NCI-H2171 treated with DMSO at 0.1 percent for 48 hours (cell line): ENCODE measurements at places on chromosomes 2 and 18.

GRCh38 chr18:10690366-10690765 is 164.5 kb downstream of the NAPG start:
- peak; percentile 58 for DNase-seq

DNA sequence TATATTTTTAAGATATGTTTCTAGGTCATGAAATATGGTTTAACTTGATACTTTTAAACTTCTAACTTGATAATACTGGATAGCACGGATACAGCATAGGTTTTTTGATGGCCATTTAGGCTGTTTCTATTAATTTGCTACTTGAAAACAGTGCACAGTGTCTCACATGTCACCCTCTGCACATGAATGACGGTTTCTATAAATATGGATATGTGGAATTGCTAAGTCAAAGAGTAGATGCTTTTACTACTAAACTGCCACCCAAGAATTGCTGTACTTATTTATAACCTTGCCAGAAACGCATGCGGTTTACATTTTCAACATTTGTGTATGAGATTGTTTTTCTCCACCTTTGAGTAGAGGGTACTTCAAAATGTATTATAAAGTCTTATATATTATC is 174.6 kb upstream of the LYPD1 start:
- DNase-seq: no peak

- peak; percentile 74 for DNase-seq
Measured at GRCh38 chr2:6866275-6866671, 566 bp upstream of the CMPK2 start.

DNA sequence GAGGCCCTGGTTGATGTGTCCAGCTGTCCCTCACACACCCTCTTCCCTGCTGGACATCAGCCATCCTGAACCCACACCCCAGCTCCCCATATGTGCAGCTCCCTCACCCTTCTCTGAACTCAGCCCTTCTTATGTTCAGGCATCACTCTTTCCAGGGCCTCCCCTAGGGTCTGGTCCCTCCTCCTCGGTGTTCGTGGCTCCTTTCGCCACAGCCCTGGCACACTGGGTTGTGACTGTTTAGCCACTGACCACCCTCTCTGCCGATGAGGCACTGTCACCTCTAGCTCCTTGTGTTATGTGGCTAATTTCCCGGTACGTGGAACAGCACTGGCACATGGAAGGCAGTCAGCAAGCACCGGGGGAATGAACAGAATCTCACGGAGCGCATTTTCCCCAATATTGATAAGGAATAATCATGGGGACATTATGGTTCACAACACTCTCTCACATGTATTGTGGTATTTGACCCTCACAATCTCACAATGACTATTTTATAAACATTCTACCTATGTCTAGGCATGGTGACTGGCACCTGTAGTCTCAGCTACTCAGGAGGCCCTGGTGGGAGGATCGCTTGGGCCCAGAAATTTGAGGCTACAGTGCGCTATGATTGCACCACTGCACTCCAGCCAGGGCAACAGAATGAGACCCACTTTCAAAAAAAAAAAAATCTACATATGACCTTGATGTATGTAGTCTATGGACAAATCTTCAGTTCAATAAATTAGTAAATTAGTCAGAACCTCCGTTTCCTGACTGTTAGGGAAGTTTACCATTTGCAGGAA is 292.1 kb downstream of the MYT1L start:
- no peak for DNase-seq

DNA sequence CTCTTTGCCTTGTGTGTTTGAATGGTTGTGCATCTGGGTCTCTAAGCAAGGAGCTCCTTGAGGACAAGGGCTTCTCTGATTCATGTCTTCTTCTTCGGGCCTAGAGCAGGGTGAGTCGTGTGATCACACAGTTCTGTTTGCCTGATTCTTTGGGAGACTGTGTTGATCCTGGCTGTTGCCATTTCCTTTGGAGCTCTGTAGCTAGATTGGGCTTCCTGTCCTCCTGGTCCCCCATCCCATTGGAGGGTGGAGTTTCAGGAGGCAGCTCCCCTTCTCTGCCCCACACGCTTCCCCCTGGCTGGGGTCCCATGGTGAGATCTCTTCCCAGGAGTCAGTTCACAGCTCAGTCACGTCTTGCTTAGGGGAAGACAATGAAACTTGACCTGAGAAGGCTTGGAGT is 92.8 kb downstream of the TRIB2 start:
- DNase-seq: no peak

DNA sequence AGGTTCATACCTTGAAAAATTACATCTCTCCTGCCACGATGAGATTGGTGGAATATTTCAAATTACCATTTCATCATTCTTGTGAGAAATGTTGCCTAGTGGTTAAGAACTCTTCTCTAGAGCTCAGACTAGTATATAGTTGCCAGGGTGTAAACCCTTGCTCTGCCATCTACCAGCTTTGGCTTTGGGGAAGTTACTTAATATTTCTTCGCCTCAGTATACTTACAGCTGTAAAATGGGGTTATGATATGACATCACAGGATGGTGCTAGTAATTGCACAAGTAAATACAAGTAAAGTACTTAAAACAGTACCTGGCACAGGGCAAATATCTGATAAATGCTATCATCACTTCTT is 1.5 kb downstream of the SPOPL start:
- no peak for DNase-seq

- no peak for DNase-seq
Measured at GRCh38 chr18:370751-371608, 103.1 kb upstream of the THOC1 start.

GRCh38 chr2:205906419-205906818 is 179.6 kb downstream of the INO80D start:
- no peak for DNase-seq

- DNase-seq: no peak
Measured at GRCh38 chr2:217900780-217901360, 101.9 kb downstream of the TNS1 start.

- no peak for DNase-seq
Measured at GRCh38 chr2:219595256-219595655, 2.4 kb upstream of the STK11IP start.

DNA sequence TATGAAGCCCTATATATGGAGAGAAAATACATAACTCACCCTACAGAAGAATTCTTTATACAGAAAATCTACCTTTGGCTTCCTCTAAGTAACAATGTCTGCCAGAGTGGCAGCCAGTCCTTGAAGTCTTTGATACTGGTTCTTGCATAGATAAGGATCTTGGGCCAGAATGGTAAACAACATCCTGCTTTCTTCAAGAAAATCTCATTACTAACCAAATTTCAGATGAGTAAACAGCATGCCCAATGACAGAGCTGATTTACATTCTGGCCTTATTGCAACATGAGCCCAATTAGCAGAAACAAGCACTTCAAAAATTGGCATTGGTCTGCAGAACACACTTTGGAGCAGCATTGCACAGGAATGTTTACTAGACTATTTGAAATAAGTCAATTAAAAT is 336.5 kb upstream of the ST6GAL2 start:
- DNase-seq: no peak

DNA sequence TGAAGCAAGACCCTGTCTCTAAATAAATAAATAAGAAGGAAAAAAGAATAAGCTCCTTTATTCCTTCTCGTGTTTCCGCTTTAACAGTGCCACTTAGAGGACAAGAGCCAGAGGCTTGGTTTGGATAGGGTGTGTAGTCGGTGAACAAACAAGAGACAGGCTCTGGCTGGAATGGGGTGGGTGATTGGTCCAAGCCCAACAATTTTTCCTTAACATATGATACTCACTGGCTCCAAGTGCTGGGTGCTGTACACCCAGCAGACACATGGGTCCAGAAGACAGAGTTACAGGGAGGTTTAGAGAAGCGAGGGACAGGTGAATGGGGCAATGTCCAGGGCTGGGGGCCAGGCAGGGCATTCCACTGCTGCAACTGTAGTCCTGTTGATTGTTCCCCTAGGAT is 77.8 kb downstream of the NCAPH start:
- DNase-seq: no peak

GRCh38 chr2:16717477-16717876 is 51.8 kb upstream of the CYRIA start:
- DNase-seq: no peak

DNA sequence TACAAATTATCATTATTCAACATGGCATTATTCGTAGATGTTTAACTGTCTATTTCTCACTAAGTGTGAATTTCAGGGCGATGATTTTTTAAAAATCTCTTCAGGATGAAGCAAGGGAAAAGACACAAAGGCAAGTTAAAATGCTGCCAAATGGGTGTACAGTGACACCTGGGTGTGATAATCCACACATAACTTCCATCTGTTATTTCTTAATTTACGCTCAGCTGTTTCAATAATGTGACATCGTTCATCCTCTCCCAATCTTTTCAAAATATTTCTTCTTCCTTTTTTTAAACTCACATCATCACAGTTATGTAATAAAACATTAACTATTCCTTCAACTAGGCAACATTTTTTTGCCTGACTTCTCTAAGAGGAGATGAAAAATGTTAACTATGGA is 10.6 kb downstream of the PDE1A start:
- peak; percentile 40 for DNase-seq

DNA sequence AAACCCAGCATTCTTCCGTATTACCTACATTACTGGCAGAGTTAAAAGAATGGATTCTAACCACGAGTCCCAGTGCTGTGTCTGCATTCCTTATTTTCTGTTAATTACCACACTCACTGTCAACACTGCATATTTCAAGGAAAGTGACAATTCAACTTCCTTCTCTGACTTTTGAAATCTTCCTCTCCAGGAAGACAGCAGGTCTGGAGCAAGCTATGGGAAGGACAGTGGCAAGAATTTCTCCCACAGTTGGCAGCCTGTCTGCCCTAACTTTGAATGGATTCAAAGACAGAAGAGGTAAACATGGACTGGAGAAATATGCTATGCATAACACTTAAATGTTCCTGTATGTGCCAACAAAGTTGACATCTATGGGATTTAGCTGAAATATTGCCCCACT is 700.5 kb upstream of the CHAC2 start:
- DNase-seq: no peak

DNA sequence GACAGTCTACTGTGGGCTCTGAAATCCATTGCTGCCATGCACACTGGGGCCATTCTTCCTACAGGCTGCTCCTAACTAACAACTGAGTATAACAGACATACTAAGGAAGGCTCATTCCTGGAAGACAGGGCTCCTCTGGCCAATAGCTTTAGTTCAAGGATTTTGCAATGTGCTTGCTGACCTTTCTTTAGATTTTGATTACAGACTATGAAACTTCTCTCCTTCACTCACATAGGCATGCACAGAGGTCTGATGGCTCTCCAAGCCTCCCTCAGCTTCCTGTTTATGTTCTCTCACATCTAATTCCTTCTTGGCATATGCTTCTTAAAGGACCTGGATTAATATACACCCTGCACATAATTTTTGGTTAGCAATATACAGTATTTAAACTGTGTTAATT is 34.4 kb upstream of the ROCK1 start:
- no peak for DNase-seq

DNA sequence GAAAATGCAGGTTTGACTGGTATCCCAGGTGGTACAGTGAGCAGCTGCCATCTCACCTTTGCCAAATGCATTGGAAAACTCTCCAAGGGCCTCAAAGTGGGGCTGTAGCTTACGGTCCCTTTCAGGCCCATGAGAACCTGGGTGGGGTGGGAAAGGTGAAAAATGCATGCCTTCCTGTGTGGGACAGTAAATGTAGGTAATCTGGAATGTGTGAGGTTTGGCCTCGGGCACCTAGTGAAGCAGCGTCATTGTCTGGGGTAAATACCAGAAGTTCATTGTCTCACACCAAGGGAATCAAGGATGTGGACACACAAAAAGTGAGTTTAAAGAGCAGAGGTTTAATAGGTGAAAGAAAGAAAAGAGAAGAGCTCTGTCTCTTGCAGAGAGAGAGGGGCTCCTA is 36.6 kb downstream of the TIMM21 start:
- DNase-seq: no peak

- DNase-seq: no peak
Measured at GRCh38 chr2:60888853-60889252, 7.5 kb downstream of the REL start.

DNA sequence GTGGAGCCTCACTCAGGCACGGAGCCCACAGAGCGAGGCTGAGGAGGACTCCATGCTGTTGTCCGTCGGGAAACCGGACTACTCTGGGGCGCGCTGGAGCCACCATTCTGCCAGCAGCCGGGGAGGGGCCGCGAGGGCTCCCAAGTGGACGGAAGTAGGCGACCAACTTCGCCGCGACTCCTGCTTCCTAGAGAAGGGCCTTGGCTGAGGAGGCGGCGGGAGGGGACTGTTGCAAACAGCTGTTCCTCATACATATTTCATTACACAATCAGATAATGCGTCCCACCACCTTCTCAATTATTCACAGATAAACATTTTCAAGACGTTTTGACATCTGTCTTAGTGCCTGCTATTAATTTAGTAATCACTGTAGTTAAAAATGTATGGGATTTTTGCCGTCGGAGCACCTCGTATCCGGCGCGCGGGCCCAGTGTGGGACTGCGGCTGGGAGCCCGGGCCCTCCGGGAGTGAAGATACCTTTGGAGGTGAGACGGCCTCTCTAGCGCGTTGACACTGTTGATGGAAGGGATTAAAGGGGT is 11.7 kb upstream of the SIX3 start:
- no peak for DNase-seq

DNA sequence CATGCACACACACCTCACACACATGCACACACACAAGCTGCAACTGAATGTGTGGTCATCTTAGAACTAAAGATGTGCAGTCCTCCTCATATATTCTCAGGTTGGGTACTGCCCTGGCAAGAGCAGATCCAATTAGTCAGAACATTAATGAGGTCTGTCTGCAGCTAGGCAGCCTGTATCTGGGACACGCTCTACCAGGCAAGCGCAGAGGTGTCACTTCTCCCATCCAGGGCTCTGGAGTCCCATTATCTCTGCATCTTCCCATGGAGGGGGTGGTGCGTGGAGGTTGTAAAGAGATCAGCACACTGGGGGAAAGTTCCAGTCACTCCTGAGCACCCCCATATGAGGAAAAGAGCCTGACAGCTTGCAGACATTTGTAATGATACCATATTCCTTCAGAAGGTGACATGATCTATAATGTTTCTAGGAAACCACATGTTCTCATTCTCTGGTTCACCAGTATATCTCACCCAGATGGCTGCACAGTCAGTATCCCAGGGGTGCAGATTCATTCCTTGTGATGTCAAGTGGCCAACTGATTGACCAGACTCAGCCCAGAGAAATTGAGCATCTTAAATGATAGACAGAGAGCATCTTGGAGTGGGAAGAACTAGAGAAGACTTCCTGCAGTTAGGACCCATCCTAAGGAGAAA is 95.4 kb downstream of the RTN4 start:
- DNase-seq: no peak
